ENCODE measurements at places on chromosomes 4 and X.

GRCh38 chrX:40410859-40411258 is 169.9 kb upstream of the ATP6AP2 start:
- no peak for DNase-seq

- DNase-seq, result no peak
Observed at GRCh38 chr4:29013341-29013740, 1706.8 kb upstream of the PCDH7 start.

DNA sequence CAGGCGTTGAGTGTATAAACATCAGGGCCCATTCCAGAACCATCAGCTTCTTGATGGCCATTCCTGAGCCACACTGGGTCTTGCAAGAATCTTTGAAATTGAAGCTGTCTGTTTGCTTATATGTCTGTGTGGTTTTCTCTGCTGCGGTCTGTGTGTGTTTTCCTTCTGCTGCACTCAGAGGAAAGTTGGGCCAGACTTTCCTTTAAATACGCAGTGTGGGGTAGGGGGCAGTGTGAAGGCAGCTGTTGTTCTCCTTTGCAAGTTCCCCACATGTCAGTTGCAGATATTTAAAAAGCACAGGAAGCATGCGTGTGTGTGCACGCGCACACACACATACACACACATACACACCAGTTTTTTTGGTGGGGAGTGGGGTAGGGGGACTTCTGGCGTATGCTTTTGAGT is 32.1 kb downstream of the CCKAR start:
- DNase-seq, result peak; percentile 39

DNA sequence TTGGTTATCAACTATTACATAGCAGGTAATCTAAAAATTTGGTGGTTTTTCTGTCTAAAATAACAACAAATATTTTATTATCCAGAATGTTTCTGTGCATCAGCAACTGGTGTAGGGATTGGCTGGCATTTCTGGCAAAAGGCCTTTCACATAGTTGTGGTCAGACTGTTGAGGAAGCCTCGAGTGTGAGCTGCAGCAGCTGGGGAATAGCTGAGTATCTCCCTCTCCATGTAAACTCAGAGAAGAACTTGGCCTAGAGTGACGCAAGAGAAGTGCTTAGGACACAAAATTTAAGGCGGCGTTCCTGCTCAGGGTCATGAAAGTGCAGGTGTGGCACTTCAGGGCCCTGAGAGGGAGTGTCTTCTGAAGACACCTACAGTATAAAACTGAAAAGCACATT is 558.9 kb downstream of the SPOCK3 start:
- no peak for DNase-seq

- DNase-seq, result no peak
Observed at GRCh38 chr4:85543832-85544231, 68.9 kb downstream of the ARHGAP24 start.

- no peak for DNase-seq
Observed at GRCh38 chrX:35711281-35711680, 86.9 kb upstream of the MAGEB16 start.

DNA sequence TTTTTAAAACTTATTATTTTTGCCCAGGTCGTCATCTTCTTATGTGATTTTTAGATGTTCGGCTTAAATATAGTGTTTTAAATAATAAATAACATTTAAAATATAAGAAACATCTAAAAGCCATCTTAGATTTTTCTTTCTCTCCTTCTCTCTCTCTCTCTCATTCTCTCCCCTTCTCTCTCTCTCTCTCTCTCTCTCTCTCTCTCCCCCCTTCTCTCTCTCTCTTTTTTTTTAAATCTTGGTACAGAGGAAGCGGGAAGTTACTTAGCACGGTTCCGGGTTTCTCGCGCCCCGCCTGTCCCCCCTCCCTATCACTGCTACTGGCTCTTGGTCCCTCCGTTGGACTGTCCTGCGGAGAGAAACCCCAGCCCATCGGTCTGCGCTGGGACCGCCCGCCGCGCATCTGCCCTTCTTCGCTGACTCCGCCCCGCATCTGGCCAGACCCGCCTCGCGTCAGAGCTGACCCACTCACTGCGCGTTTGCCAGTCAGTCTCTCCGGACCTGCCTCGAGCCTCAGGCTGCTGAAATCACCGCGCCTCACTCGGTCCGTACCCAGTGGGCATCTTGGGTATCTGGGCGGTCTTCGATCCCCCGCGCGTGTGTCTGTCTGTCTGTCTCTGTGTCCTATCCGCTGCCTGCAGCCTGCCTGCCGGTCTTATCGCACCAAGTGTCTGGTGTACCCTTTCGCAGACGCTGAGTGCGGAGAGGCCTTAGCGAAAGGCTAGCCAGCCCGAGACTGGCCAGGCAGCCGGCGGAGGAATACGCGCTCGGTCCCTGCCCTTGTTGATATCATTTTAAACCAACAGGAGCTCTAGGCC is at the start of gene PABPC5:
Gene PABPC5 (plus strand): TSS at position 489 of the 818 bp plus-strand sequence. CDS start 739 bp downstream, outside the sequence.
- DNase-seq, result peak; percentile 53

DNA sequence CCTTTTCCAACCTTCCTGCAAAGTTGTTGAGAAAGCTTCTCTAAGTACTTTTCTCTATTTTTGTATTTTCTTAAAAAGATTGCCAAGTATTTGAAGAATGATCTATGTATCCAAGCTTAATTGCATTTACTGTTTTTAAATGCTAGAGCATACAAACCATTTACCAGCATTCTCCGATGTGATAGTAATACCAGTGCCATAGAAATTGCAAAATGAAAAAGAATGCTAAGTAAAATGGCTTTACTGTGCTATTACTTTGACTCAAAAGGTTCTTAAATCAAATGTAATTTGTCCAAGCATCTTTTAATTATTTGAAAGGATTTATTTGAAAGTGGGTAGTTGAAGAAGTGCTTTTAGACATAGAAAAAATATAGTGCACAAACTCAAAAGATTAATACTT is 1183.2 kb downstream of the RAPGEF2 start:
- DNase-seq, result no peak

DNA sequence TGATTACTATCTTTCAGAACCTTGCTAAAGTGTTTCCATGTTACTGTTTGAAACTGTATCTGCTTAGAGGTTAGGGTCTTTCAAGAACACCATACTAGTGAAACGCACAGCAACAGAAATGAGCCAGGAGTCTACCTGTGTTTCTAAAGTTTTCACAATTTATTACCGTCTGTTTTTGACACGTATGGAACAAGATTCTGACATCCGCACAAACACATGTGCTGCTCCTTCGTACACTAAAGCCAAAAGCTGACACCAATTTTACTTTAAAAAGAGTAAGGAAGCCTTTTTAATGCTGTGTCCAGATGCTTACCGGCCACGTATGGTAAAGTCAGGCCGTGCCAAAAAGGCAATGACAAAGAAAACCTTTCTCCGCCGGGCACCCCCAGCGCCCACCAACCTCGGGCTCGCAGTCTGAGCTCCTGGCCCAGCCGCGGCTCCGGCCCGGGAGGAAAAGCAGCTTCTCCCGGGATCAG is 532 bp downstream of the RPS4X start:
- DNase-seq, result no peak

DNA sequence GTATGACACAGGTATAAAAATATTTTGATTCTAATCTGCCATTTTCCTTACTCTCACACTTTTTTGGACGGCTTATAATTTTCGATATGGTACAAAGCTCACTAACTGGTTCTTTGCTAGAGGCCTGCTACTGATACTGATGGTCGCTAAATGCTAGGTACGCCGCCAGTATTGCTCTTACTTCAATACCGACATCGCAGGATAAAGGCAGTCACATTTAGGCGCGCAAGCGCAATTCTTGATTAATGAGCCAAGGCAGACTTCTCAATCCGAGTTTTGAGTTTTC is 557 bp upstream of the USP38 start:
- DNase-seq, result no peak

- DNase-seq, result no peak
Observed at GRCh38 chrX:100904433-100904832, 24.3 kb downstream of the XKRX start.

DNA sequence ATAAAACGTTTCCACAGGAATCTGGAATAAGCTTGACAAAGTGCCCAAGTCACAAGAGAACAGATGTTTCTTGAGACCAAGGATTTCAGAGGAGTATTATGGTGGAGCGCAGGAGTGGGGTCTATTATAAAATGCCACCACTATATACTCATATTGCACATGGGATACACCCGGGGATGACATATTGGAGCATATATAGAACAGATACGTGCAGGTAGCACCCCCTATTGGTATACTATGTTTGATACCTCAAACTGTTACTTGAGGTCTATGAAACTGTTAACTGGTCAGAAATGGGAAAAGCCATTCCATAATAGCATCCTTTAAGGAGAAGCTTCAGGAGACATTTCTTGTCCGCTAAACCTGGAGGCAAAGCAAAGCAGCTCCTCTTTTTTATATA is 86.0 kb downstream of the PCYT1B start:
- DNase-seq, result no peak

- no peak for DNase-seq
Observed at GRCh38 chr4:67694662-67695061, 6.3 kb downstream of the UBA6 start.

- no peak for DNase-seq
Observed at GRCh38 chr4:182179751-182180150, 63.5 kb upstream of the TENM3 start.

GRCh38 chrX:136910565-136911035 is 30.1 kb upstream of the RBMX start:
- DNase-seq, result no peak

GRCh38 chr4:30828264-30828926 is 108.2 kb downstream of the PCDH7 start:
- no peak for DNase-seq

DNA sequence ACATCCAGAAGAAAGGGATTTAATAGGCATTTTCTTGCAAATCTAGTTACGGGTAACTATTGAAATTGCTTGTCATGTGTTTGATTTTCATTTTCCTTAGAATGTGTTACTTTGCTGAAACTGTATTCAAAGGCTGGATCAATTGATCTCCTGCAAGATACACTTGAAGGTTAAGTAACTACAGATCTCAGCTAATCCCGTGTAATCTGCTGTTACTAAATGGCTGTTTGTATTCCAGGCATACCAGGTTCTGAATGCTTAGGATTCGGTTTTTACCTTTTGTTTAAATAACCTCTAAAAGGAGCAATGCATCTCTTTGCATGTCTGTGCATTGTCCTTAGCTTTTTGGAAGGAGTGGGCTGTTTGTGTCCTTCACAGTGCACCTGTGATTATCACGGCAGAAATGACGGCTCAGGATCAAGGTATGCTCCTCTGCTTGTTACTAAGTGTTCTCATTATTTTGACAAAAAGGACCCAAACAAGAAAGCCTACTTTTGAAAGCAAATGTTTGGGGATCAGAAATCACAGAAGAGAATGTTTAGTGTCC is at the start of gene LRIT3:
Gene LRIT3 (plus strand): TSS at position 212 of the 547 bp plus-strand sequence. CDS start 95 bp downstream, at position 307.
- DNase-seq, result no peak

DNA sequence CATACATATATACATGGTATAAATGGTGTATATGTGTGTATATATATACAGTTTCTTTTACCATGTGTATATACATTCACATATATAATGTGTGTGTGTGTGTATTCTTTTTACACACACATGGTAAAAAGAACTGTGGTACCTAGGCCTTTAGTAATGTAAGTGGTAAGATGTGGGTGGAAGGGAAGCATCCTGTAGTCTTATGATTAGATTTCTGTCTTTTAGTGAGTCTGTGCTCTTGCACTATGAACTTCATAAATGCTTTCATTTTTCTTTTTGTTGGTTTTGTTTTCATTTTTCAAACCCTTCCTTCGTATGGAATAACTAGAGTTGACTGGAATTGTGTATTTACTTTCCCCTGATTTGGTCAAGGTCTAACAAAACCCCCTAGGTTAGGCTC is 12.1 kb downstream of the PABPC4L start:
- DNase-seq, result no peak

- no peak for DNase-seq
Observed at GRCh38 chrX:73683236-73683859, 120.4 kb downstream of the CHIC1 start.

DNA sequence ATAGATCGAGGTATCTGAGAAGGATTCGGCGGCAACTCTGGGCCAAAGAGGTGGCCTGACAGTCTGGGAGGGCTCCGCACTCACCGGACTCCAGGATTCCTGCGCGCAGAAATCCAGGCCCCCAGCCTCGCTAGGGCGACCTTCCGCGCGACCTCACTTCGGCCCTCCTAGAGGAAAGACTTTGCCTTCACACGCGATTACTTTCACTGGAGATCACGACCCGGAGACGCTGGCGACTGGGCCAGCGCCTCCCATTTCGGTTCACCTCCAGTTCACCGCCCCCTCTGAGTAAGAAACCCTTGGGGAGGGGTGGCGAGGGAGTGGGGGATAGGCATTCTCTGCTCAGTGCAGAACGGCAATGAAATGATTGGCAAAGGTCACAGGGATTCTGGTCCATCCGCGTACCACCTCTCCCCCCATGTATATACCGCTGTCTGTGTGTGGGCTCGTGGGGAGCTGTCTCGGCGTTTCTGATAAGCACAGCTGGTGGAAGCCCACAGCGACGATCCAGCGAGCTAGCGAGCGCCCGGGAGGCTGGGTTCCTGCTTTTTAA is 2.5 kb downstream of the POU3F4 start:
- no peak for DNase-seq

DNA sequence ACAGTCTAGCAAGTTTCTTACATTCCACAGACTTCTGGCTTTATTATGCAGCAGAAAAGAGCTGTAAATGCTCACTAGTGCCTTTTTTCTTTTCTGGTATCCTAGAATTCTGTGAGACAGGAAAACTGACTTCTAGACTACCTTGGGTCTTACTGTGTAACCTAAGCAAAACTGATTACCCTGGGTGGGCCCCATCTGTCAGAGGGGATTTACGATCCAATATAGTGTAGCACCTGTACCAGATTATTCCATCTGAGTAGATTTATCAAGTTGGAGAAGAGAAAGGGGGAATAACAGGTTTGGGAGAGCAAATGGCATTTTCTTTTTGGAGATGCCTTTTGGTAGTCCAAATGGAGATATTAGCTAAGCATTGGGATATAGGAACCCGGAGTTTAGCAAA is 46.7 kb downstream of the FSTL5 start:
- DNase-seq, result no peak

GRCh38 chr4:2714061-2714770 is 41.9 kb downstream of the TNIP2 start:
- DNase-seq, result peak; percentile 88

- peak; percentile 44 for DNase-seq
Observed at GRCh38 chr4:121696581-121697461, at the start of gene ANXA5. Gene ANXA5, minus strand, starts transcription at chr4:121696980. Its CDS starts 391 bp downstream, at chr4:121696589.

DNA sequence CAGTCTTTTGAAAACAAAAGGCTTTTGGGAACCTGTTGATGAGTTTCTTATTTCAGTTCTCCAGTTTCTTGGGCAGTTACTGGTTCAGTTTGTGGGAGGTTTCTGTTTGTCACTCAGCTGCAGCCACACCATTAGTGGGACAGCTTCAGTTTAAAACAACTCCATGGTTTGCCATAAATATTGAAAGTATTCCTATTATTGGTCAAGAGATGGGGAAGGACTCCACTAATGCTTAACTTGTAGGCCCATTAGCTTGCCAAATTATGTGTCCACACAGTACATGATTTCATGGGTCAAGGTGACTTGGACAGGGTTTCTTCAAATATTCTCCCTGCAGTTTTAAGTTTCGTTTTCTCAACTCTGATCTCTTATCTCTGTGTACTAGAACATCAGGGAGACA is 15.5 kb upstream of the ASIC5 start:
- DNase-seq, result no peak

GRCh38 chr4:7328913-7329638 is 105.7 kb downstream of the PSAPL1 start:
- peak; percentile 68 for DNase-seq

GRCh38 chr4:64497491-64497890 is 88.2 kb upstream of the TECRL start:
- DNase-seq, result no peak

- no peak for DNase-seq
Observed at GRCh38 chr4:140213116-140213515, 59.1 kb upstream of the MAML3 start.

GRCh38 chrX:27860337-27860736 is 52.5 kb downstream of the MAGEB10 start:
- DNase-seq, result no peak

GRCh38 chr4:53653484-53654053 is 62.3 kb upstream of the LNX1 start:
- no peak for DNase-seq
